MV-4-11 (cell line): ENCODE measurements at places on chromosomes 1 and 21.

GRCh38 chr1:111776391-111776790 is 20.7 kb downstream of the DDX20 start:
- no peak for DNase-seq

DNA sequence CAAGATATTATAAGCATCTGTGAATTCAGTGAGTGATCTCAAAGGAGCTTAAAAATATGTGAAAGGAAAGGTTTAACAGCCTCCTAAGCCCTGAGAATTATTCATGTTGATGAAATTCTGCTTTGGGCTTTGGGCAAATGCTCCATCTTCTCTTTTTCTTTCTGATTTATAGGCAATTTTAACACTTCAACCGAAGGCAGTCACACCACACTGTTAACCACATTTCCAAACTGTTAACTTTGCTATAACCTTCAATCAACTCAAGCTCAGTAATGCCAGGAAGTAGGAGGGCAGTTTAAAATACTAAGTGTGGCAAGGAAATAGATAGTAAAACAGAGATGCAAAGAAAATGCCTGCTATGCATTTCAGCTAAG is 54.4 kb upstream of the NEK7 start:
- peak; percentile 74 for DNase-seq

- peak; percentile 55 for DNase-seq
Observed at GRCh38 chr21:36436829-36437744, 42.8 kb downstream of the CLDN14 start.

- DNase-seq: no peak
Observed at GRCh38 chr1:91098299-91098906, 76.6 kb upstream of the ZNF644 start.
